ENCODE measurements at places on chromosomes 2 and 18.

- DNase-seq, result no peak
Measured at GRCh38 chr2:221350616-221351015, 221.5 kb downstream of the EPHA4 start.

- no peak for DNase-seq
Measured at GRCh38 chr18:48040457-48041110, 110.1 kb upstream of the SMAD2 start.

DNA sequence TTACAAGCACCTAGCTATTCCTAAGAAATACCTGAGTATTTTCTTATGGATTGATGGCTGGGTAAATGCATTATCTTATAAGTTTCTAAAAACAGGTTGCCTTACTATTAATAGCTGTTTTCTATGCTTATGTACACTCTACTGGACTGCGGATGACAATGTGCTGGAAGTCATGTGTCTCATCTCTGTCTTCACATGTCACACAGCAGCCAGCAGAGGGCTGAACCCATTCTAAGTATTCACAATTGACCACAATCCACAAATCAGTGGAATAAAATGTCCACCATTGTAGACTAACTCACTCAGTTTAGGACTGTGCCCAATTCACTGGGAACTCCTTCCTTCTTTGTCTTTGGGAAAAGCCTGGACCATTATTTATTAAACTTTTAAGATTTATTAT, 371.2 kb downstream of the INSIG2 start:
- DNase-seq, result no peak

DNA sequence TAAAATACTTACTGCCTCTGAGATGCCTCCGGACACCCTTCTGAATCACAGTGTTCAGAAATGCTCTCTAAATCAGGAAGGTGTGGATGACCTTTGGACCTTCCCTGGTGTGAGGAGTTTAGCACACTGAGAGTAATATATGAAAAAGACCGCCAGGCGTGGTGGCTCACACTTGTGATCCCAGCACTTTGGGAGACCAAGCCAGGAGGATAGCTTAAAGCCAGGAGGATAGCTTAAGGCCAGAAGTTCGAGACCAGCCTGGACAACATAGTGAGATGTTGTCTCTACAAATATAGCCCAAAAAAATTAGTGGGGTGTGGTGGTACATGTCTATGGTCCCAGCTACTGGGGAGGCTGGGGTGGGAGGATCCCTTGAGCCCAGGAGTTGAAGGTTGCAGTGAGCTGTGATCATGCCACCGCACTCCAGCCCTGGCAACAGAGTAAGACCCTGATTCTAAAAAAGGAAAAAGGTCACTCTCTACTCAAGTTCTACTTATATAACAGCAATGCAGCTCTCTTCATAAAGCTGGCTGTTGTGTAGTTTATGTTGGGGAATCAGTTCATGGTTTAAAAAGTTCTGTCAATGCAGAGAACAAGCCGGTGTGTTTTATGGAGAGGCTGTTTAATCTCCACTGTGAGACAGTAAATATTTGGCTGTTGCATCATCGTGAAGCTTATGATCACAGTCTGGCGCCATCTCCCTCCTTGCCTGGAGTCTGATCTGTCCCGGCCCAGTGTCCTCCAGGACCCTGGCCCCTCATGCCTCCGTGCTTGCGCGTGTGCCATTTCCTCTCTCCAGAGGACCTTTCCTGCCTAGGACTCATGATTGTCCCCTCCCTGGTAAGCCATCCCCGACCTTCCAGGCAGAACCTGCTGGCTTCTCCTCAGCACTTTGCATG, 184.5 kb downstream of the FAM210A start:
- no peak for DNase-seq

- DNase-seq, result no peak
Measured at GRCh38 chr18:48607056-48607984, 68.5 kb downstream of the CTIF start.

DNA sequence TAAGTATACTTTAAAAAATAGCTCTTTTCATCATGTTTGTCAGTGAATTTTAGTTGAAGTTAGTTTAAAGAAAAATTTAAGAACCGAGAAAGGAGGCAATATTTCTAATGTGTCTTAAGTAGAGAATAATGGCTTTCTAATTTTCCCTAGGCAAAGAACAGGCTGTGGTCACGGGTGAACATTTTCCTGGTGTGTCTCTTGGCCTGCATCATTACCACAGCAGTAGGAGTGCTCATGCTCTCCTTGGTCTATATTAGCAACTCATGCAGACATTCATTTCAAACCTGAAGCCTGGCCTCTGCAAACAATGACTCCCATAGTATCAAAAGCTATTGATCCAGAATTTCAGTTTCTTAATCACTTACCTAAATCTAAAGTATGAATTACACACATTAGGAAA, 57.4 kb downstream of the C18orf54 start:
- DNase-seq, result no peak

DNA sequence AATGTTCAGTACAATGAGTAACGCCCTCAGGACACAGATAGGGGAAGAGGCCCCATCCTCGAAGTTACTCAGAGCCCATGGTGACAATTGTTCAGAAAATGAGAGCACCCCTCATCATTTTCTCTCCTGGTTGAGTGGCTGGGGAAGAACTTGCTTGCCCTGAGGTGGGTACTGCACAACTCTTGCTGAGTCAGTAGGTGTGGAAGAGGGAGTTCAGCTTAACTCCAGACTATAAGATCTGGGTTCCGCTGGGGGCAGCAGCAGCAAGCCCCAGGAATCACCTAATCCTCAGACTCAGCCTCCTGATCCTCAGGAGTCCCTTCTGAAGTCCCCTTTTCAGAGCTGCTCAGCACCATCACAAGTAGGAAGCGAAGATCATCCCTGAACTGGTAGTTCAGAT, 123.7 kb downstream of the PIEZO2 start:
- DNase-seq, result no peak

DNA sequence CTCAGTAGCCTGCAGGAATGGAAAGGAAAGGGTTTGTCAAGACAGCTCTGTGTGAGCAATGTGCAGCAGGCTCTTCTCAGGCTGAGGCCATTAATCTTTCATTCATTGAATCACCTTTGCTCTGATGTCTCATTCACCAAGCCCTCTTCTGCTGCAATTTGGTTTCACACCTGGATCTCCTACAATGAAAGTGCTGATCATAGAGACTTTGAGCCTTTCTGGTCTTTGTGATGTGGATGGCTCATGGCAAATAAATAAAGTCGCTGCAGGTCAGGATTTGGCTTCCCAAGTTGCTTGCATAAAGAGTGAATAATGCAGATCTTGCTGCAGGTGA, 95.8 kb upstream of the SPRED2 start:
- no peak for DNase-seq

DNA sequence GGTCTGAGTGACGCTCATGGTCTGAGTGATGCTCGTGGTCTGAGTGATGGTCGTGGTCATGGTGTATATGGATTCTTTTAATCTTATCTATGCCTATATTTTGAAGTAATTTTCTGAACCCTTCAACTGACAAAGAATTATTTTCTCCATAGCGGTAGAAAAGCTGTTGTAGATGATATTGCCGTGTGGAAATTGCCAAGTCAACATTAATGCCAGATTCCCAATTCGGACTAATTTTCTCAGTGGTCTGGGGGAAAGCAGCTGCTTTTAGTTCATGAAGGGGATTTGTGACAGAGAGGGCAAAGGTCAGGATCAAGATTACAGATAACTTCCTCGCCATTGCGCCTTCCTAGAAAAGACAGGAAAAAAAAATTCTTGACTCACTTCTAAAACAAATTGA, 2.5 kb downstream of the SLC39A6 start:
- no peak for DNase-seq

DNA sequence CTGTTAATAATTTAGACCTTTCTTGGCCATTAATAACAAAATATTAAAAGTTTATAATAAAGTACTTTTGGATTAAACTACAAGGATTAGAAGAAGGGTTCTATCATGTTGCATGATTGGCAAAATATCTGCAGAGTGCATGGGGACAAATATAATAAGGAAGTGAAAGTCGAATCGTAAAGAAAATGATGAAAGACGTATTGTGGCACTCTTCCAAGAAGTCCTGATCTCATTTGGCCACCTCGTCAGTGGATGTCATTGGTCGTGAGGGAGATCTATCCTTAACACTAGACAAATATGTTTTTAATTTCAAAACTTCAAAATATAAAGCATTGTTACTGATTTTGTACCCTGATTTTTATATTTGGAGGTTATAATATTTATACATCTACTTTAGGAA, 197.7 kb upstream of the STON1 start:
- no peak for DNase-seq

- DNase-seq, result no peak
Measured at GRCh38 chr2:164589522-164589921, 31.8 kb downstream of the GRB14 start.

DNA sequence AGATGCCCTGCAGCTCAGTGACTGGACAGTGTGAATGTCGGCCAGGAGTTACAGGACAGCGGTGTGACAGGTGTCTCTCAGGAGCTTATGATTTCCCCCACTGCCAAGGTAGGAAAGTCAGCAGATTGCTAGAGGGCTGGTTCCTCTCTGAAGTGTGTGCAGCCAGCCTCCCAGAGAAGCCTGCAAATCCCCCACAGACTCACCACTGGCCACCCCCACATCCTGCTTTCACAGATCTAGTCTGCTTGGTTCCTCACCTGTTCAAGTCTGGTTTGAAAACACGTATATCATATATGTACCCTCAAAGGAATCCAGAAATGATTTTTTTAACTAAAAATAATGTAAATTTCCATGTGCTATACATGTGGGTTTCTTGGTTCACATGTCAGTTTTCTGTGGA, 121.1 kb downstream of the LAMA3 start:
- DNase-seq, result no peak

- no peak for DNase-seq
Measured at GRCh38 chr2:111091811-111092211, 28.9 kb upstream of the BCL2L11 start.

GRCh38 chr18:41244591-41245037, 710.4 kb upstream of the PIK3C3 start:
- DNase-seq, result no peak

DNA sequence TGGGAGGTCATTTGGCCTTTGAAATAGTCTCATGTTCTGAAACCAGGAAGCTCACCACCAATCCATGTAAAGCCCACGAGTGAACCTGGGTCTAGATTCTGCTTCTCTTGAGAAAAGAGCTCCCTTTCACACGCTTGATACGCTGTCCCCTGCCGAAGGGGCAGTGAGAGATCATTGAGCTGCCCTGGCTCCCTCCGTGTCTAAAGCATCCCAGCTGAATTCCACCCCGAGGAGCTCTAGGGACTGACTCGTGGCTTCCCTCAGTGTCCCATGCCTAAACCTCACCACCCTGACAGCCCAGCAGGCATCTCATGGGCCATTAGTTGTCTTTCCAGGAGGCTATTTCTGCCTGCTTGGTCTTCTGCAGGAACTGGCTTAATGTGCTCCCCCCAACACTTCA, 68.6 kb downstream of the COL6A3 start:
- no peak for DNase-seq

GRCh38 chr2:86378469-86378868, 41.0 kb upstream of the REEP1 start:
- DNase-seq, result no peak

- no peak for DNase-seq
Measured at GRCh38 chr2:233026198-233026813, 6.2 kb upstream of the NEU2 start.

DNA sequence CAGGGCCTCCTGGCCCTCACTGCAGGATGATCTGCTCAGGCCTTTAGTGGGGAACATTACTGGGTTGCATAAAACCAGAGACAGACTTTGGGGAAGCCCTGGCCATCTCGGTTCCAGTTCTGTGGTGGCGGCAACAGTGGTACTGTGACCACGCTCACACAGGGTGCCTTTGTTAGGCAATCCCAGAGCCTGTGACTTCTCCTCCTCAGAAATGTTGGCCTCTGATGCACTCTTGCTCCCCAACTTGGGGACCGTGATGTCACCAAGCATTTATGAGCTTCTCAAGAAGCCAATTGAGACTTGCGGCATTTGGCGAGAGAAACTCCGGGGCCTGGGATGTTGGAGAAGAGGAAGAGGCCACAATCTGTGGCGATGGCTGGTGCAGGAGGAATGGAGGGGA, 80.9 kb upstream of the PKDCC start:
- no peak for DNase-seq

DNA sequence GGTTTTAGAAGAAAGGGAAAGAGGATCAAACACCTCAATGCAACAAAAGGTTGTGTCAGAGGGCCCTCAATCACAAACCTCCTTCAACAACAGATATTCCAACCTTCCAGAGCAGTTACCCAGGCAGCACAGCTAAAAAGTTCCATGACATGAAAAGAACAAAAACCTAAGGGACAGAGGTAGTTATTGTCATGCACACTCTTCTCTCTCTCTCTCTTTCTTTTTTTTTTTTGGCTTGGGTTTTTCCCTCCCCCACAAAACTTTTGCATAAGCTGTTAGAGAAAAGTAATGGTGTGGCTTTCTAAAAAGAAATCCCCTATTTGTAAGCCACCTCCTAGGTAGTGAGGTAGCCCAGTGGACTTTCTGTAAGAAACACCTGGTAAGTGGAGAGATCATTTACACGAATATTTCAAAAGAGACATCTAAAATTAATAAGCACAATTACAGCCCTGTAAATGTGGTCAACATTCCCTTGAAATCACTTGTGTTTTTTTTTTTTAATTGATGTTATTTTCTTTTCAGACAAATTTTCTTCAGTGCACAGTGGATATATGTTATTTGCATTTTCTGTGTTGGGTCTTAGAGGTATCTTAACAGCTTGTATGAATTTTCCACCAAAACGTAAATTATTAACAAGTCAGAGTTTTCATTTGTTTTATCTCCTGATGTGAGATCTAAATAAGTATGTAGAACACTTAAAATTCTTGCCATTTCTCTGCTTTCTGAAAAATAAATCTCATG, 48.4 kb downstream of the ZEB2 start:
- no peak for DNase-seq

- DNase-seq, result no peak
Measured at GRCh38 chr2:136236019-136236418, 118.1 kb upstream of the CXCR4 start.

- no peak for DNase-seq
Measured at GRCh38 chr2:216849987-216850386, 9.9 kb downstream of the TNP1 start.

DNA sequence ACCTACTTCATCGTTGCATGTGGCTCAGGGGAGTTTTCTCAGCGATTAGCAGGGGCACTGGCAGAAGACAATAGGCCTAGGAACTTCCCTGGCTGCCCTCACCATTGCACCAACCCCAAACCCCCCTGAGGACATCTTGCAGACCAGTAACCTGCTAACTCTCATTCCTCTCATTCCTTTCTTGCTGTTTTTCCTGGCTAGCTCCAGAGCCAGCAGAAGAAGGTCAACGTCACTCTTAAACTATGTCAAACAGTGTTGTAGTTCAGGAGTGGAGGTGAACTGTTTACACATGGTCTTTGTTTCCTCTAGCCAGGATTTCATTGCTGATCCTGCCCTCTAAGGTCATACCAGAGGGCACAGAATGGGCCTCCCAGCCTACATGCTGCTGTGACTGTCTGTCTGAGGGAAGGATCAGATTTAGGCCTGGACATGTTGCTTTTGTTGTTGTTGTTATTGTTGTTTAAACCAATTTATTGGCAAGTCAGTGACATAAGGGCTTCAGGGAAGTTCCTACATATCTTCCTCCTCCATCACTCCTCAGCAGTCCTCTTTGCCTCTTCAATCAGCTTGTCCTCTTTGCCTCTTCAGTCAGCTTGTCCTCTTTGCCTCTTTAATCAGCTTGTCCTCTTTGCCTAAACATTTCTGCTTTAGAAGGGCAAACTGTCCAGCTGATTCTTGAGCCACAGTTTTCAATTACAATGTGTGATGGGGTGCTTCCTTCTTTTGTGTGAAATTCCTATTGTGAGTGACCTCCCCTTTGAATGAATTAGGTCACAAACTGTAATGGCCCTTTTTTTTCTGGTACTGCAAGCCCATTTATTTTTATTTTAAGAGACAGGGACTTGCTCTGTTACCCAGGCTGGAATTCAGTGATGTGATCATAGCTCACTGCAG, 471.9 kb upstream of the TNP1 start:
- DNase-seq, result no peak
